ENCODE measurements at places on chromosomes 1 and 21. TPM values are rescaled to one million over a fixed set of nuclear protein-coding genes. Genes with fewer than 3 reads are reported as not detected.

DNA sequence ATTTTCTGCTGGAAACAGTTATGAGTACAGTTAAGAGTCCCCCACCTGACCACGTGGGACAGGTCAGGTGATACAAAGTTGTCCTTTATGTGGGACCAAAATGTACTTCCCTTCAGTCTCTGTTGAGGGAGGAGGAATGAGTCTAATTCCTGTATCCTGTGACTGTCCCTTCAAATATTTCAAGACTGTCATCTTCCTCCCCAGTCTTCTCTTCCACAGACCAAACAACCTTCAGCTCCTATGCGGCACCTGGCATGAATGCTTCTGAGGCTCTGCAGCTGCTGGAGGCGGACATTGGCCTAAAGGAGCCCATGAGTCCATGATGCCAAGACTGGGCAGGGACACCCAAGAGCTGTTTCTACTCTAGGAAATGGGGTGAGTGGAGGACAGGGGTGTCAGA is 72.1 kb upstream of the SIM2 start:
- H3K36me3 ChIP-seq: no peaks in the 10 kb centered on the region
- no peak for DNase-seq
- H3K27ac ChIP-seq: no peak overlapping the region
- H3K4me1 ChIP-seq: no peaks in the 10 kb centered on the region

GRCh38 chr1:29971703-29972102 is 735.4 kb downstream of the PTPRU start:
- H3K27ac ChIP-seq: no peak overlapping the region
- peaks cover 3% of the 10 kb centered on the region for H3K4me1 ChIP-seq
- no peak for DNase-seq
- no peak overlapping the region for H3K4me3 ChIP-seq
- peaks cover 12% of the 10 kb centered on the region for H3K27me3 ChIP-seq

GRCh38 chr1:33393524-33393923 is 37.4 kb downstream of the PHC2 start:
- peaks cover 9% of the 10 kb centered on the region for H3K4me1 ChIP-seq
- no peak overlapping the region for H3K4me3 ChIP-seq
- H3K36me3 ChIP-seq: no peaks in the 10 kb centered on the region
- DNase-seq: no peak
- H3K27me3 ChIP-seq: peaks cover 5% of the 10 kb centered on the region
- H3K27ac ChIP-seq: no peak overlapping the region

- H3K4me3 ChIP-seq: no peak overlapping the region
- H3K27me3 ChIP-seq: no peaks in the 10 kb centered on the region
- H3K4me1 ChIP-seq: peaks cover 14% of the 10 kb centered on the region
- no peaks in the 10 kb centered on the region for H3K36me3 ChIP-seq
Observed at GRCh38 chr1:167752219-167752985, 30.6 kb downstream of the MPZL1 start.

- H3K27ac ChIP-seq: peak overlapping the region; percentile 98
- DNase-seq: no peak
- H3K27me3 ChIP-seq: no peaks in the 10 kb centered on the region
- peak overlapping the region; percentile 90 for H3K4me3 ChIP-seq
Observed at GRCh38 chr1:92480813-92481598, 5.7 kb downstream of the GFI1 start.

DNA sequence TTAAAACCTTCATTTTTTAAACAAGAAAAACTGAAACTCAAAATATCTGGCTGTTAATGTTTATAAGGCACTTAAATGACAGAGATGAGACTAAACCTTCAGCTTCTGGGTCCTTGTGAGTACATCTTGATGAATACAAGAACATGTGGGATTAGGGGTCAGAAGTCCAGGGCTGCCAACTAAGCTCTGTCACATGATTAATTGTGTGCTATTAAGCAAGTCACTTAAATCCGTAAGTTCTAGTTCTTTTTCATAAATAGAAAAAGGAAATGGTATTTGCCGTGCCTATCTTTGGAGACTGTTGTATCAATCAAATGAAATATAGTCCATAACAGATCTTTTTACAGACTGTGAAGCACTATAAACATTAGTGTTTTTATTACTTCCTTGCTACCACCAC is 43.2 kb upstream of the KCTD3 start:
- peaks cover 3% of the 10 kb centered on the region for H3K4me1 ChIP-seq
- no peaks in the 10 kb centered on the region for H3K36me3 ChIP-seq
- DNase-seq: no peak
- H3K27ac ChIP-seq: no peak overlapping the region
- peaks cover 6% of the 10 kb centered on the region for H3K27me3 ChIP-seq

DNA sequence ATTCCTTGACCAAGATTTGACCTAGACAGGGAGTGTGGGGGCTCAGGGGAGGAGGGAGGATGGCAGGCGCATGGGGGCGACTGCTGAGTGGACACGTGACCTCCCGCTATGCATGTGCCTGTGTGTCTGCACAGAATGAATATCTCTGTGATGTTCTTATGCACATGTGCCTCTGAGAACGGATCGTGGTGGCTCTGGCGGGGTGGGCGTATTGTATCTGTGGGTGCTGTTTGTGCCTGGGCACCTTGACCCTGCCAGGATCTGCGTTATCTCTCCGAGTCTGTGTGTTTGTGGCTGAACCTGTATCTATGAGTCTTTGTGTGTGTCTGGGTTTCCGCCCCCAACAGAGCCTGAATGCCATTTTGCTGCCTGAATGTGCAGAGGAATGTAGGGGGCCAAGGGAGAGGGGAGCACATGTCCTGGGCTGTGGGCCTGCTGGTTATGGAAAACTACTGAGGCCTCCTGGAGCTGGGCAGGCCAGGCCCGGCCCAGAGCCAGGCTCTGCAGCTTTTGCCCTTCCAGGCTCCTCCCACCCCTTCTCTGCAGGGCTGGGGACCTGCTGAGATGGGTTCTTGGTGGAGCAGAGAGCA is 102.5 kb downstream of the EBNA1BP2 start:
- DNase-seq: no peak
- no peak overlapping the region for H3K4me3 ChIP-seq
- no peaks in the 10 kb centered on the region for H3K27me3 ChIP-seq
- H3K27ac ChIP-seq: no peak overlapping the region
- peaks cover 10% of the 10 kb centered on the region for H3K4me1 ChIP-seq
- no peaks in the 10 kb centered on the region for H3K36me3 ChIP-seq

DNA sequence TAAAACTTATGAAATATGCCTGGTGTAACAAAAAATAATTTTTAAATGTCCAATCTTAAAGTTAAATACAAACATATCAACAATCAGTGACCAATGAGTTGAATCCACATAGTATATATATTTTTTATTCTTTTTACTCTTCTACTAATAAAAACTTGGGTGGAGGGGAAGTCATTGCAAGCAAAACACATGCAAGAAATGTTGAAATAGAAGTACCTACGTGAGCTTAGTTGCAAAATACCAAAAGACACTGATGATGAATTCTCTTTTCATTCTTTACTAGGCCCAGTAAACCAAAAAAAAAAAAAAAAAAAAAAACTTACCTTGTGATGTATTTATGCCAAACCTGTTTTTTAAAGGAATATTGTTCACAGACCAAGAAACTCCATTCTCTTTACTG is 26.4 kb upstream of the PLA2G4A start:
- no peak overlapping the region for H3K4me3 ChIP-seq
- DNase-seq: no peak
- no peaks in the 10 kb centered on the region for H3K4me1 ChIP-seq
- no peaks in the 10 kb centered on the region for H3K36me3 ChIP-seq
- H3K27me3 ChIP-seq: no peaks in the 10 kb centered on the region

CFHR2 gene
- total RNA-seq: not detected

Measured in activated CD4-positive, alpha-beta memory T cell treated with anti-CD3 and anti-CD28 coated beads for 36 hours (primary cell).